ENCODE measurements at places on chromosomes 5 and 9. TPM values are rescaled to one million over a fixed set of nuclear protein-coding genes. Genes with fewer than 3 reads are reported as not detected.

GRCh38 chr9:122056484-122056883 lies 36.6 kb downstream of the TTLL11 start:
- DNase-seq: peak; percentile 21

DNA sequence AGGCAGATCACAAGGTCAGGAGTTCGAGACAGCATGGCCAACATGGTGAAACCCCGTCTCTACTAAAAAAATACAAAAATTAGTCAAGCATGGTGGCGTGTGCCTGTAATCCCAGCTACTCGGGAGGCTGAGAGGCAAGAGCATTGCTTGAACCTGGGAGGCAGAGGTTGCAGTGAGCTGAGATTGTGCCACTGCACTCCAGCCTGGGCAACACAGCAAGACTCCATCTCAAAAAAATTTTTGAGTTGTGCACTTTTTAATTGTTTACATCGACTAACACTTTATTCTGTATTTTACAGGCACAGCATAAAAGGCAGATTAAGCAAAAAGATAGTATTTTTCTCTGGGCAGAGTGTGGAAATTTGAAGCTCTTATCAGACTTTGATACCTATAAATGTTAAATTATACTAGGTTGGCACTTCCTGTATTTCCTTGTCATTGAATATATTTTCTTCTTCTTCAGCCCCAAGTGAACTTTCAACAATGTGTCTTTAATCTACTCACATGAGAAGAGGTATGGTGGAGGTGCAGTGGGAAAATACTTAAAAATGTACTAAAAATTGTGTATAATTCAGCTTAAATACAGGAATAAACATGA lies 180.6 kb upstream of the ELL2 start:
- no peak for DNase-seq

- no peak for DNase-seq
Measured at GRCh38 chr5:5371957-5372356, 50.5 kb upstream of the ICE1 start.

GRCh38 chr9:126639318-126640000 lies 25.7 kb downstream of the LMX1B start:
- DNase-seq: no peak

DNA sequence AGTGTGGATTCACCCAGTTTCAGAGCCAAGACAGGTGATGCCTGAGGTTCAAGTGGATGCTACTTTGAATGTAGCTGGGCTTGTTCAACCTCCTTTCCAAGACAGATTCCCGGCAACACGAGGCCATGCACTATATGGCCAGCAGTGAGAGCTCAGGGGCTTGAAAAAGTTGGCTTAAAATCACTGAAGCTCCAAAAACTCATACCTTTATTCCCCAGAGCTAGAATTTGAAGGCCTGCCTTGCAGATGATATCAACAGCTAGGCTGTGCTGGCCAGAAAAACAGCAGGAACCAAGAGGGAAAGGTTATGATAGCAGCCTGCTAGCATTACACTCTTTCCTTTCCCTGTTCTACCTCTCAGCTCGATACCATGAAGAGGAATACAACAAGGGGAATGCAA lies 120.2 kb upstream of the DAB2 start:
- no peak for DNase-seq

DNA sequence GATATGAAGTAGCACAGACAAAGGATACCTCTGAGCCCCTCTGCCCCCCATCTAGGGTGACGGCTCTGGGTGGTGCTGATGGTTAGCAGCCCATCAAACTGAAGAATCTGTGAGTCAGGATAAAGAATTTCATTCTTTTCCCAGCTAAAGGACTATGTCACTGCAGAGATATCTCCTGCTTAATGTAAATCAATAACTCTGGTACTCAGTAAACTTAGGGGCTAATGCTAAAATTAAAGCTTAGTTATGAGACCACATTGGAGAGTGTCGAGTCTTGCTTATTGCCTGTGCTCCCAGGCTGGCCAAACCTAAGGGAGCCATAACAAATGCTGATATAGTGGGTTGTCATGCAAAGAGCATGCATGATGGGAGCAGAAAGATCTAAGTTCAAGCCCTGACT lies 25.6 kb upstream of the ACTBL2 start:
- DNase-seq: no peak

DNA sequence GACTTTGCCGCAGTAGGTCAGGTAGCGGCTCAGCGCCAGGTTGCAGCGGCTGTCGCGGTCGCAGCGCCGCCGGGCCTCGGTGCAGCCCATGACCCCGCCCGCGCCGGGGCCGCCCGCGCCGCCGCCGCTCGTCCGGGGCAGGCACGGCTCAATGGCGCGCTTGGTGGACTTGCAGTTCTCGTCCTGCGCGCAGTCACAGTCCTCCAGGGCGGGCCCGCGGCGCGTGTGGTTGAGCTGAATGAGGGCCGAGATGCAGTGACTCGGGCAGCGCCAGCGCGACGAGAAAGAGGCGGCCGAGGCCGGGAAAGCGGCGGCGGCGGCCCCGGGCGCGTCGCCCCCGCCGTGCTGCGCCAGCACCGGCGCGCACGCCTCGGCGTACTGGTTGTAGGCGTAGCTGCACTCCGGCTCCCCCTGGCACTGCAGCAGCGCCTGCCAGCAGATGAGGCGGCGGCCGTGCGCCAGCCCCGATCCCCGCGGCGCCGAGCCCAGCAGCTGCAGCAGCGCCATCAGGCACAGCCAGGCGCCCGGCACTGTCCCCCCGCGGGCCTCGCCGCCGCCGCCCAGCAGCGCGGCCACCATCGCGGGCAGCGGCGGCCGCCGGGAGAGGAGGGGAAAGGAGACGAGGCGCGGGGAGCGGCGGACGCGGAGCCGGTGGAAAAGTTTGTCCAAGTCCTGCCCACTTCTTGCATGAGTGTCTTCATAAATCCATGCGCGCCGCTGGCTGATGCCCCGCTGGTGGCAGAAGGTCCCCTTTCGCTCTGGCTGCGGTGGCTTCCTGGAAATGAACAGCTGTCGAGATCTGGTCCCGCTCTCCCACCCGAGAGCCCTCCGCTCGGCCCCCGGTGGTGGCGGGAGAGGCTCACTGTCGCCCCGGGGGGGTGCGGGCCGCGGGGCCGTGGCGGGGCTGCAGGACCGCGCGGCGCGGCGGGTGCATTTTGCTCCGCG lies 833 bp downstream of the GAS1 start:
- peak; percentile 73 for DNase-seq

DNA sequence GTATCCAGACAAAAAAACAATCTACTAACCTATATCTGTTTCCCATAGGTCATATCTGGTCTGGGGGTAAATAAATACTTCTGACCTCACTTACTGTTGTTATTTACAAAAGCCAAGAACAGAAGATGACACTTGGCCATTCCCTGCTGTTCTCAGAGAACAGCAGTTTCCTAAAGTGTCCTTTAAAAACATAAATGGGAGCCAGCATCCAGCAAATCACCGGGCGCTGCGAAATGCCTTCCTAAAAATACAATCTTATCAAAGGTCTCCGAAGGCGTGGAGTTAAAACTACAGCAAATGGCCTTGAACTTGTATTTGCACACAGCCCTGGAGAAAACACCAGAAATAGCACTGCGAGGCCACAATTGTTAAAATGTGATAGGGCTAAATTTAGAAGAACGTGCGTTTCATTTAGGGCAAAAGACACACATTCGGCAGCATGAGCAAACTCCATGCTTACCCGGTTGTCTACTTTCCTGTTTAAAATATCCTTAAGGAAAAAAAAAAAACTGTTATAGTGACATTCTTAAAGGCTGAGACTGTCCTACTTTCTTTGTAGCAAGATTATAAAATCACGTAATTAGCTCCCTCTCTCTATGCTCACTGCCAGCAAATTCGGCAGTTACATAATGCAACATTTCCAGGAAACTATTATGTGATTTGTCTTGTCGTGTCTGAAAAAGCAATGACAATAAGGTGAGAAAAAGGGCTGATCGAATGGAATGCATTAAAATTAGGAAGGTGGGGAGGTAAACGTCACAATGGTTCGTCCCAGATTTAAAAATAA lies 1.5 kb downstream of the NFIL3 start:
- peak; percentile 47 for DNase-seq

DNA sequence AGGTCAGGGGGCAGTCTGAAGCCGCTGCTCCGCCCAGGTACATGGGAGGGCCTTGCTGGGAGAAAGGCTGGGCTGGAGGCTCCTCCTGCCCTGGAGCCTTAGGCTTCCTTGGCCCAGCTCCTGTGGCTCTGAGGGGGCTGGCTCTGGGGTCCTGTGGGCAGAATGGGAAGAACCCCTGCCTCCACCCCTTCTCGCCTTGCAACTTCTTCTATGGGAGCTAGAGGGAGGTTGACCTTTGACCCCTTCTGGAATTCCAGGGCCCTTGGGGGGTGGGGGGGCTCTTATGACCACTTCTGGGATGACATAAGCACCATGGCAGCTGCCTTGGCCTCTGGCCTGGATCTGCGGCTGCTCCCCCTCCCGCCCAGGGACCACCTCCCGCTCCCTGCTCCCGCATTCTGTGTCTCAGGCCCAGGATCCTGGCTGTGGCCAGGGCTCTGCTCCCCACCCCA lies 32.2 kb downstream of the IER5L start:
- no peak for DNase-seq

- DNase-seq: no peak
Measured at GRCh38 chr5:57987552-57987951, 472.3 kb downstream of the PLK2 start.

DNA sequence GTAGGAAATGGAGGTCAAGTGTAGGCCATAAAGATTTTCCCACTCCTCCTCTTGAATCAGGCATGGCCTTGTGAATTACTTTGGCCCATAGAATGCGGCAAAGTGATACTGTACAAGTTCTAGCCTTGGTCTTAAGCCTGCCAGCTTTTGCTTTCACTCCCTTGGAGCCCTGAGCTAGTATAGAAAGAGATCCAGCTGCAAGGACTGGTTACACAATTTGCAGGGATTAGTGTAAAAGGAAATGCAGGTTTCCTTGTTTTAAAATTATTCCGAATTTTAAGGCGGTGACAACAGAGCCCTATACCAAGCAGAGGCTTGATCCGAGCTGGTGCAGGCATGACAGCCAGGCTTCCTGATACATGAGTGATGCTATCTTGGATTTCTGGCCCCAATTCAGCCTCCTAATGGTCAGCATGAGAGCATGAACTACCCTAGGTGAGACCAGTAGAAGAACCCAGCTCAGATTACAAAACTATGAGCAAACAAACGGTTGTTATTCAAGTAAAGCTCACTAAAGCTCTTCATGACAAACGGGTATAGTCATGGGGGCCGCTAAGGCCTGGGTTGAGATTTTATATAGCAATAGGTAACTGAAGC lies 257.9 kb downstream of the DOCK8 start:
- no peak for DNase-seq

- DNase-seq: no peak
Measured at GRCh38 chr9:26054600-26055520, 376.6 kb upstream of the TUSC1 start.

DNA sequence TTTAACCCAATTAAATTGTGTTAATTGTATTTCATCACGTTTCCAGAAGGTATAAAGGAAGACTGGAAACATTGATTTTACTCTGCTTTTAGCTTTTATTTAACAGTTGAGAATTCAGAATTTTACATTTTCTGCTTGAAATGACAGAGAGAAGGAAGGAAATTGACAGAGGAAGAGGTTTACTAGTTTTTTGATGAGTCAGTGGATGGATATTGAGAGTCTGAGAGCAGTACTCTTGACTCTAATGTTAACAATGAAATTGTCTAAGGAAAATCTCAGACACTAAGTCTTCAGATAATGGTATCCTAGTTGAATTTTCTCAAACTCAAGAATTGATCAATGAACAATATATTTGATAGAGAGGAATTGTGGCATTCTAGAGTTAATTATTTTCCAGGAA lies 60.6 kb downstream of the IPO11 start:
- DNase-seq: no peak

DNA sequence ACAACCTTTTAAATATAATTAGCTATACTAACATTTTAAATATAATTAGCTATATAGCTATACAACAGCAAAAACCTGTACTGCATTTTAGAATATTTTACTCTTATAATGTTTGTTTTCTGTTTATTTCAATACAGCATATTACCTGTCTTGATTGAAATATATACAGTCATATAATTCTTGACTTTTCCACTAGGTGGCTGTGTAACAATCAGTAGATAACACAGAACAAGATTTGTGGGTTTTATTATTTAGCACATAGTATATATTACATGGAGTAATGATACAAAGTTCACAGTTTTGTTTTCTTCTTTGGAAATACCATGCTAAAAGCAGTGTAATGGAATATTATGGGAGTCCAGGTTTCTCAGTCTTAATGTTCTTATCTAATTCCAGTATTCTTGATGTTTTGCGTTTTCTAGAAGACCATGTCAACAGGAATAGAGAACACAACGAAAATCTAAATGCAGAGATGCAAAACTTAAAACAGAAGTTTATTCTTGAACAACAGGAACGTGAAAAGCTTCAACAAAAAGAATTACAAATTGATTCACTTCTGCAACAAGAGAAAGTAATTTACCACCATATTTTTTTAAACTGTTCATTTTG lies 13.3 kb downstream of the HMMR start:
- no peak for DNase-seq

DNA sequence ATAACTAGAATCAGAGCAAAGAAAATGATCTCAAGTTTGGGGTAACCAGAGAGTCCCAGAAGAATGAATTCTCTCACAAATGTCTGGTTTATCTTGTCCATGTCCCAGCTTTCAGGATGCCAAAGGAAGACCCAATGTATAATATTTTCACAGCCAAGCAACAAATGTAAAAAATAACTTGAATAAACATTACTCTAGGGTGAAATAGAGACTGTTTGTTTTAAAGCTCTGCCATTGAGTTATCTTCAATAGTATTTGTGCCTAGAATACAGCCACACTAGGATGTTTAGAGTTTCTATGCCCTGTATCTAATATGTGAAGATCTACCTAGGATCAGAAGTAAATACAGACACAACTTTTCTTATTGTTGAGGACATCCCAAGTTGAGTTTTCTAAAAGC lies at the start of gene OR13C4:
Gene OR13C4, minus strand, starts transcription at position 101 of the 400 bp plus-strand sequence. Its CDS starts 0 bp downstream, at position 101.
- no peak for DNase-seq

- no peak for DNase-seq
Measured at GRCh38 chr5:33308586-33308985, 132.2 kb upstream of the TARS1 start.

GRCh38 chr5:167765352-167765751 lies 526.1 kb upstream of the WWC1 start:
- DNase-seq: no peak

- peak; percentile 90 for DNase-seq
Measured at GRCh38 chr9:89153232-89154017, 25.2 kb downstream of the SHC3 start.

GRCh38 chr5:143108498-143109128 lies 294.9 kb downstream of the NR3C1 start:
- no peak for DNase-seq

DNA sequence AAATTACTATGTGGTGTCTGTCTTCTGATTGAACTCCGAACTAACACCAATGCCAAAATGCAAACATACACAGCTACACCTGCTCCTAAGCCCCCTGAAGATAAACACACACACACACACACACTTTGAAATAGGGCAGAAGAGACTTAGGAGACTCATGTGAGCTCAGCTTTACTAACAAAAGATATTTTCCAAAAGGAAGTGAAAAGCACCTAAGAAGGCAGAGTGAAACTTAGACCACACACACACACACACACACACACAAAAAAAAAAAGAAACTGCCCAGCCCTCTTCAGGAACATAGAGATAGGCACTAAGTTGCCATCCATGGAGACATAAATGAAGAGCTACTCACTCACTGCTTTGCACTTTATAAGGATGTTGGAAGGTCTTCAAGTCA lies 45.2 kb upstream of the APC start:
- DNase-seq: no peak

SPINK7 gene
- not detected for total RNA-seq

TMEM161B gene
- total RNA-seq: 14.8 TPM

ESM1 gene
- total RNA-seq: not detected

PCDHB16 gene
- total RNA-seq: 0.33 TPM

SHISAL2B gene
- not detected for total RNA-seq

IRX2 gene
- total RNA-seq: 41.5 TPM

SPRY4 gene
- total RNA-seq: 32.2 TPM

DOLK gene
- total RNA-seq: 22.0 TPM

ZNF367 gene
- 1.5 TPM for total RNA-seq

OTP gene
- total RNA-seq: 0.53 TPM

PCDHGA1 gene
- total RNA-seq: 0.83 TPM

All from mammary epithelial cell (primary cell).